Astrocyte (in vitro differentiated cells and primary cell): ENCODE measurements at places on chromosomes 4 and X.

GRCh38 chrX:64204701-64205440, 637 bp downstream of the AMER1 start:
- peak overlapping the region; percentile 33 for H3K27ac ChIP-seq
- H3K4me3 ChIP-seq, result peak overlapping the region; percentile 66
- H3K27me3 ChIP-seq, result no peaks in the 10 kb centered on the region
- H3K36me3 ChIP-seq, result no peaks in the 10 kb centered on the region
- H3K4me1 ChIP-seq, result peaks cover 3% of the 10 kb centered on the region

- H3K27me3 ChIP-seq, result no peaks in the 10 kb centered on the region
- DNase-seq, result no peak
- H3K4me3 ChIP-seq, result no peak overlapping the region
- no peaks in the 10 kb centered on the region for H3K4me1 ChIP-seq
- H3K27ac ChIP-seq, result no peak overlapping the region
- no peaks in the 10 kb centered on the region for H3K36me3 ChIP-seq
Observed at GRCh38 chrX:44470816-44471215, 71.8 kb downstream of the FUNDC1 start.

- H3K4me1 ChIP-seq, result peaks cover 5% of the 10 kb centered on the region
- no peak overlapping the region for H3K27ac ChIP-seq
- DNase-seq, result no peak
- H3K36me3 ChIP-seq, result no peaks in the 10 kb centered on the region
- H3K4me3 ChIP-seq, result no peak overlapping the region
Observed at GRCh38 chr4:141022111-141022695, 111.1 kb downstream of the RNF150 start.

DNA sequence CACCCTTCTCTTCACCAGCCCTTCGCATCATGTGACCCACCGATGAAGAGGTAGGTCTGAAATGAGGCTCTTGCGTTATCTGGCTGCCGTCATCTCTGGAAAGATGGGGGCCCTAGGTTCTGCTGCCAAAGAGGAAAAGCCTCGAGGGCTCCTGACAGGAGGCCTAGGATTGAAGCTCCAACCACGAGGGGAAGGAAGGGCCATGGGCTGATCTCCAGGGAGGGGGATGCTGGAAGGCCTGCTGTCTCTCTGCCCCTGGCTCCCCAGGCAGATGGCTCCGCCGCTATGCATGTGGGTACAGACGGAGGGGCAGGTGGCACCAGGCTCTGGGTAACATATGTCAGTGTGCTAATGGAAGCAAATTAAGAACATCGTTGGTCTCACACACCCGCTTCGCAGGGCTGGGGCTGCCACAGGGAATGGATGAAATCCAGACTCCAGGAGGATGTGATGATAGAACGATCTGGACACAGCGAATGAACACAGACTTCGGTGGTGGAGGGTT, 44.9 kb downstream of the AFAP1 start:
- no peak overlapping the region for H3K4me3 ChIP-seq
- peaks cover 14% of the 10 kb centered on the region for H3K36me3 ChIP-seq
- peaks cover 45% of the 10 kb centered on the region for H3K4me1 ChIP-seq
- H3K27ac ChIP-seq, result peak overlapping the region; percentile 99
- no peak for DNase-seq

GRCh38 chr4:66923081-66923865, 622.0 kb downstream of the CENPC start:
- H3K27ac ChIP-seq, result no peak overlapping the region
- H3K4me3 ChIP-seq, result no peak overlapping the region

- H3K36me3 ChIP-seq, result no peaks in the 10 kb centered on the region
- DNase-seq, result no peak
- no peak overlapping the region for H3K4me3 ChIP-seq
- no peaks in the 10 kb centered on the region for H3K27me3 ChIP-seq
- H3K4me1 ChIP-seq, result peaks cover 12% of the 10 kb centered on the region
Observed at GRCh38 chr4:61379406-61379805, 179.3 kb downstream of the ADGRL3 start.
